ENCODE measurements at places on chromosomes 11 and 22. TPM values are rescaled to one million over a fixed set of nuclear protein-coding genes. Genes with fewer than 3 reads are reported as not detected.

- no peak for DNase-seq
Observed at GRCh38 chr11:78533399-78533798, 41.3 kb downstream of the NARS2 start.

GRCh38 chr11:1632053-1632714 lies 2.6 kb downstream of the KRTAP5-5 start:
- no peak for DNase-seq

GRCh38 chr22:50603511-50604255 lies 3.1 kb downstream of the MAPK8IP2 start:
- no peak for DNase-seq

DNA sequence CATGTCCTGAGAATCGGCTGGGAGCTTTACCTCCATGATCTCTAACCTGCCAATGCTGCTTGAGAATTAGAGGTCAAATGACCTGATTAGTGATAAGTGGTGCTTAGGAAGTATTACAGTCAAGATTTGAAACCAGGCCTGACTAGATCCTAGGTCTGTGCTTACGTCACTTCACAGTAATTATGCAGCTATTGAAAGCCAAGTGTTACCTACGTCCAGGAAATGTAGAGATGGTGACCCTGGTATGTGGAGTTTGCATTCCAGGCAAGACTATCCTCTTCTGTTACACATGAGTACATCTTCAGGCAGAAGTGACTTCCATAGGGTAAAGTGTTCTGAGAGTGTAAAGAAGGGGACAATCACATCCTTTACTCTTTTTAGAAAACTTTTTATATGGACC lies 530.4 kb upstream of the TENM4 start:
- DNase-seq, result no peak

The EIF4G2 gene
- 567 TPM for total RNA-seq

The HEPN1 gene
- total RNA-seq, result not detected

All from sciatic nerve (tissue), 2 donors.